RKO (cell line): ENCODE measurements at places on chromosomes 11 and 22.

DNA sequence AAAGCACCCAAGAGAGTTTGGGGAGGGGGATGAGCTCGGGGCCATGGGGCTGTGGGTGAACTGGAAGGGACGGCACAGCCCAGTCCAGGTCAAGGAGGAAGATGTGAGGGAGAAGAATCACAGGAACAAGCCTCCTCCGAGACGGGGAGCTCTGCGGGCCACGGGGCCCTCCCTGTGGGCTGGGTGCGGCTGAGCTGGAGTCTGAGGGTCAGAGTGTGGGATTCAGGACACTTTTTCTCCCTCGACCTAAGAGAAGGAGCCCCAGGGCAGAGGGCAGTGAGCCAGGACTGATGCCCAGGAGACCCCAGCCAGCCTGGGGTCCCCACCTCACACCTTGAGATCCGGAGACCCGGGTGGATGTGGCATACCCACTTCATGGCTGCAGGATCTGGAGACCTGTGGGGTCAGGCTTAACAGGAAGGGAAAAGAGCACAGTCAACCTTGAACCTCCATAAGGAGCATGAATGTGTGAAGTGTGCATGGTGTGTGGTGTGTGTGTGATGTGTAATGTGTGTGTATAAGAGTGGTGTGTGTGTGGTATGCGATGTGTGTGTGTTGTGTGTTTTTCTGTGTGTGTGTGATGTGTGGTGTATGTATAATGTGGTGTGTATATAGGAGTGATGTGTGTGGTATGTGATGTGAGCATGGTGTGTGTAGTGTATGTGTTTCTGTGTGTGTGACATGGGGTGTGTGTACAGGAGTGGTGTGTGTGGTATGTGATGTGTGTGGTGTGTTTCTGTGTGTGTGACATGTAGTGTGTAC, 504.6 kb downstream of the BRD1 start:
- DNase-seq, result no peak

- DNase-seq, result no peak
These were observed 78.5 kb upstream of the OR5AK2 start for GRCh38 chr11:56910046-56910773.

DNA sequence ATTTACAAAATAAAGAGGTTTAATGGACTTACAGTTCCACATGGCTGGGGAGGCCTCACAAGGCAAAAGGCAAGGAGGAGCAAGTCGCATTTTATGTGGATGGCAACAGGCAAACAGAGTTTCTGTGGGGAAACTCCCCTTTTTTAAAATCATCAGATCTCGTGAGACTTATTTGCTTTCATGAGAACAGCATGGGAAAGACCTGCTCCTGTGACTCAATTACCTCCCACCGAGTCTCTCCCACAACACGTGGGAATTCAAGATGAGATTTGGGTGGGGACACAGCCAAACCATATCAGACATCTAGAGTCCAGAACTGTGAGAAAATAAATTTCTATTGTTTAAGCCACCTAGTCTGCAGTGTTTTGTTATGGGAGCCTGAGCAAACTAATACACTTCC, 80.8 kb downstream of the ME3 start:
- no peak for DNase-seq

DNA sequence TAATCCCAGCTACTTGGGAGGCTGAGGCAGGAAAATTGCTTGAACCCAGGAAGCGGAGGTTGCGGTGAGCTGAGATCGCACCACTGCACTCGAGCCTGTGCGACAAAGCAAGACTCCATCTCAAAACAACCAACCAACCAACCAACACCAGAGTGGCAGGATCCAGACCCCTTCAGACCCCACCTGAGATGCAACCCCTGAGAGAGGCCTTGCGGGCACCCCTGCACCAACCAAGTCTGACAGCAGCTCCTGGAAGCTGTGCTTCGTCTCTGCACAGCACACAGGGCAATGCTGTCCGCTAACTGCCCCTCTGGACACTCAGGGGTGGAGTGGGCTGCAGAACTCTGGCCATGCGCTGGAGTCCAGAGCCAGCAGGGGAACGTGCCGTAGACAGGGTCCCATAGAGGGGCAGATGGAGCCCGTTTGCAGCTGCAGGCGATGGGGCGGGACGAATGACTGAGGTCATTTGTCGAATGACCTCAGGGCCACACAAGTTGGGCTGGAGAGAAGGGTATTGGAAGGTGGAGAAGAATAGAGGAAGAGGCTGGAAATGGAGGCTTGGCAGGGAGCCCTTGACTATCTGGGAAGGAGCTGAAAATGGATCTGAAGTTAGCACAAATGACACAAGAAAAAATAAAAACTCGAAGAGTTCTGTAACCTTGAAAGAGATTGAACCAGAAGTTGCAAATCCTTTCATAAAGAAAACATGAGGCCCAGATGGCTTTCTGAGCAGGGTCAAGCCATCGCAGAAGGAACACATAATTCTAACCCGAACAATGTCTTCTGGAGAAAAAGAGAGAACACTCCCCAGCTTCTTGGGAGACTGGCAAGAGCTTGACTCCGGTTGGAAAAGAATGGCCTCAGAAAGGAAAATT, 199.7 kb downstream of the CTTN start:
- DNase-seq, result no peak

DNA sequence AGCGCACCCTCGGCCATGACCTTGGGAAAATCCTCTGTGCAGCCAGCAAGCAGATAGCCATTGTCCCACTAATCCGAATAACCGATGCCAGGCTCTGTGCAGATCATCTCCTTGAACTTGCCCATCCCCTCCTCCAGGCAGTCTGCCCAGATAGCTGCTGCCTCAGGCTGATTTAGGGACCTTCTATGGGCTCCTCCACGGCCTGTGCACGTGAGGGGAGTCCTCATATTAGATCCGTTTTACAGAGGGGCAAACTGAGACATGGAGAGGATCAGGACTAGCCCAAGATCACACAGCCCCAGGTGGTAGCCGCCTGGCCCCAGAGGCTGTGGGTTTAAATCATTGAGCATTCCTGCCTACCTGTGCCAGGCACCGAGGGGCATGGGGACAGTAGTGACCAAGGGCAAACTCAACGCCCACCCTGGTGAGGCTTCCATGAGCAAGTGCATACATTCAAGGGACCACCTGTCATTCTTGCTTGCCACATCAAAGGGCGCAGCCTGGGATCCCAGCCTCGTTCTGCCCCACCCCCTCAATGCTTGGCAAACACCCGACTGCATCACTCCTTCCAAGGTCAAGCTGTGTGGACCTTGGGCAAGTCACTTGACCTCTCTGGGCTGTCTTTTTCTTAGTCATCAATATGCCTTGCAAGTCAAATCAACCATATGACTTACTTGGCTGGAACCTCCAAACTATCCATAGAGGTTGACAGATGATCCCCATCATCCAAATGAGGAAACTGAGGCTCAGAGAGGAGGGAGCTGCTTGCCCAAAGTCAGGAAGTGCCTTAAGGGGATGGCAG, 131.6 kb downstream of the MN1 start:
- no peak for DNase-seq
